ENCODE measurements at places on chromosomes 5 and 9.
A peak's percentile ranks its signal among the peaks of the same experiment; 100 is the strongest.

- DNase-seq, result peak; percentile 82
These were observed at the start of gene UBTD2 for GRCh38 chr5:172283020-172283861. Gene UBTD2, minus strand, starts transcription at chr5:172283764. Its CDS starts 99 bp downstream, at chr5:172283665.

DNA sequence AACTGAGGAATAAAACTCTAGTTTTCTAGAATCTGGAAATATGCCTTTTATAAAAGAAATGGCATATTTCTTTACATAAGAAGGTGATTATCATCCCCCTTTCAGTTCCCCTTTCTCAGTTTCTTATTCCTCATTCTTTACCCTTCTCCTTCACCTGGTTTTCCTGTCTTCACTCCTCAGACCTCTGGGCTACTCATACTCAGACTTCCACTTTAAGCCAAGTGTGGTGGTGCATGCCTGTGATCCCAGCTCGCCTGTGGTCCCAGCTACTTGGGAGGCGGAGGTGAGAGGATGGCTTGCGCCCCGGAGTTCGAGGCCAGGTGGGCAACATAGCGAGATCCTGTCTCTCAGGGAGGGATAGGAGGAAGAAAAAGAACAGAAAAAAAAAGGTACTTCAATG lies 57.2 kb downstream of the RANBP6 start:
- DNase-seq, result no peak

- no peak for DNase-seq
These were observed 48.7 kb downstream of the EXD3 start for GRCh38 chr9:137374131-137374845.

GRCh38 chr5:139079225-139079990 lies 118.8 kb downstream of the SIL1 start:
- no peak for DNase-seq

GRCh38 chr5:151674626-151675610 lies 11.8 kb downstream of the SPARC start:
- no peak for DNase-seq

- DNase-seq, result no peak
These were observed 17.2 kb downstream of the NDST1 start for GRCh38 chr5:150525163-150525562.

- DNase-seq, result no peak
These were observed 57.9 kb downstream of the TEX10 start for GRCh38 chr9:100294806-100295205.

DNA sequence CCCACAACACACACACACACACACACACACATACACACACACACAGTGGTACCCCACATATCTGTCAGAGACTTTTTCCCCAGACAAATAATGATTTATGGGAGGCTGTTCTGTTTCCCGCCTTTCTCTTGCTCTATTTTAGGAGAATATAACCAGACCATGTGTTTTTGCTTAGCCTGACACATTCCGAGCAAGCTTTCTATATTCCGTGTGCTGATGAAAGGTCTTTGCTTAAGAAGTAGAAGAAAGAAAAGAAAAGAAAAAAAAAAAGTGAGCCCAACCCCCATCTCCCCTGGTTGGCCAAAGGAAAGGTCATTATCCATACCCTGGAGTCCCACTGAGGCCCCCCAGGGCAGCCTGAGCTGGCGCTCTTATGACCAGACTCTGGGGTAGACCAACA lies 338.6 kb downstream of the SLIT3 start:
- DNase-seq, result no peak

GRCh38 chr9:75148561-75148960 lies 60.2 kb downstream of the OSTF1 start:
- DNase-seq, result peak; percentile 50

GRCh38 chr5:33091571-33092363 lies 349.0 kb upstream of the TARS1 start:
- no peak for DNase-seq

GRCh38 chr5:1343931-1344901 lies 683 bp downstream of the CLPTM1L start:
- DNase-seq, result no peak

DNA sequence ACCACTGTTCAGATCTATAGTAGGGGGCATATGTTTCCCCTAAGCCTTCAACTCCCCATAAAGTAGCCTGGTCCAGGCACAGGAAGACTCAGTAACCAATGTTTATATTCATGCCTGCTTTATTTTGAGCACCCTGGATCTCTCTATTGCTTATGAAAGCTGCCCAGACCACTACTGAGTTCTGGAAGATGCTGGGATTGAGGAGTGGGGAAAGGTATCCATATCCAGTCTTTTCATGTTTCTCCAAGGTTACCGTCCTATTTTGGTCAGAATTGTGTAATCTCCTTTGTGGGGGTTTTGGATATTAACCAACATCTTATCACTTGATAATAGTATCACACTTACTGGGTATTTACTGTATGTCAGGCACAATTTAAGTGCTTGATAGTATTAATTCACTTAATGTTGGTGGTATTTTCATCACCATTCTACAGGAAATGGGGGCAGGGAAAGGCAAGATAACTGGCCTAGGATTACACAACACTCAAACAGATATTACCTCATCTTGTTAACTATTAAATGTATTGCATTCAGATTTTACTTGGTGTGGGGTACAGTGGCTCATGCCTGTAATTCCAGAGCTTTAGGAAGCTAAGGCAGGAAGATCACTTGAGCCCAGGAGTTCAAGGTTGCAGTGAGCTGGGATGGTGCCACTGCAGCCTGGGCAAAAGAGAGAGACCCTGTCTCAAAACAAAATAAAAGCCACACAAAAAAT lies 36.3 kb downstream of the RUSC2 start:
- DNase-seq, result no peak

GRCh38 chr5:22541037-22541436 lies 312.1 kb downstream of the CDH12 start:
- DNase-seq, result no peak

DNA sequence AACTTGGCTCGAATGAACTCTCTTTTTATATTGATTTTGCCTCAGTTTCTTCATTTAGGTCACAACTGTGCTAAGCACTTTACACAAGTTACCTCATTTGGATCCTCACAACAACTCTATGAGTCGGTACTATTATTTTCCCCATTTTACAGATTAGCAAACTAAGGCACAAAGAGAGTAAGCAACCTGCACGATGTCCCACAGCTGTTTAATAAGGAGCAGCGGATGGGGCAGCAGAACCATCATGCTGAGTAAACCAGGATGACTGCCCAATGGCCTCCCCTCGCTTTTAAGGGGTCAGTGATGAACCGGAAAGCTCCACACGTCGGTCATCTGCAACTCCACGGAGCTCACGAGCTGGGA lies 607 bp downstream of the PRELID2 start:
- no peak for DNase-seq

GRCh38 chr5:39717176-39717897 lies 292.6 kb upstream of the DAB2 start:
- no peak for DNase-seq

- DNase-seq, result no peak
These were observed 28.2 kb upstream of the FAM169A start for GRCh38 chr5:74894351-74894750.

DNA sequence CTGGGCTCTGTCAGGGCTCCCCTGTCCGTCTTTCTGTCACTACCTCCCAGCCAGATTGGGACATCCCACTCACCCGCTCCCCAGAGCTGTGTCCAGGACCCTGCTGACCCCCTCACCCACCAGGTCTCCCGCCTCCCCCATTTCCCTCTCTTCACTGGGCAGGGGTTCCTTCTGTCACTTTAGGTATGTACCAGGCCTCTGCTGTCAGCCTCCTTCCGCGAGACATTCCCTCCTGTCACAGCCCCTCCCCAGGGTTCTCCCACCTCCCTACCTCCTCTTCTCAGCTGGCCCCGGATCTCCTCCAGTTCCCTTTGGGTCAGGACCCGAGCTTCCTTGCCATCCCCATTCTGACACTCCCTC lies 488 bp downstream of the POLR1E start:
- no peak for DNase-seq

DNA sequence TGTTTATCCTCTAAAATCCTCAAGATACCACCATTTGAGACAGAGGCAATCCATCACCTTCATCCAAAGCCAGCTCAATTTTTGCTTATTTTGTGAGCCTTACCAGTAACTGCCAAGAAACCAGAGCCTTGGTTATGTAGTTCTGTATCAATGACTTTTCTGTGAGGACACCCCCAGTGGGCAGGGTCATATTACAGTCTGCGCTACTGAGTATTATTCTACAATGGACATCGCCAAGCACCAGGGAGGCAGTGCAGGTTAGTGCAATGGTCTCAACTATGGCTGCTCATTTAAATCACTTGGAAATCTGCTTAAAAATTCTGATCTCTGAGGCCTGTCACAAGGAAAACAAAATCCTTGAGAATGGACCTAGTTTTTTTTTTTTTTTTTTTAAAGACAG lies 90.5 kb upstream of the NIPAL4 start:
- DNase-seq, result no peak

- no peak for DNase-seq
These were observed 16.8 kb downstream of the TRAF2 start for GRCh38 chr9:136903041-136903554.

- DNase-seq, result no peak
These were observed 15.3 kb downstream of the TNFSF15 start for GRCh38 chr9:114790521-114790920.

- DNase-seq, result no peak
These were observed 286.3 kb upstream of the PAPPA start for GRCh38 chr9:115867326-115867725.

GRCh38 chr5:143693651-143694252 lies 118.2 kb upstream of the HMHB1 start:
- DNase-seq, result peak; percentile 30

DNA sequence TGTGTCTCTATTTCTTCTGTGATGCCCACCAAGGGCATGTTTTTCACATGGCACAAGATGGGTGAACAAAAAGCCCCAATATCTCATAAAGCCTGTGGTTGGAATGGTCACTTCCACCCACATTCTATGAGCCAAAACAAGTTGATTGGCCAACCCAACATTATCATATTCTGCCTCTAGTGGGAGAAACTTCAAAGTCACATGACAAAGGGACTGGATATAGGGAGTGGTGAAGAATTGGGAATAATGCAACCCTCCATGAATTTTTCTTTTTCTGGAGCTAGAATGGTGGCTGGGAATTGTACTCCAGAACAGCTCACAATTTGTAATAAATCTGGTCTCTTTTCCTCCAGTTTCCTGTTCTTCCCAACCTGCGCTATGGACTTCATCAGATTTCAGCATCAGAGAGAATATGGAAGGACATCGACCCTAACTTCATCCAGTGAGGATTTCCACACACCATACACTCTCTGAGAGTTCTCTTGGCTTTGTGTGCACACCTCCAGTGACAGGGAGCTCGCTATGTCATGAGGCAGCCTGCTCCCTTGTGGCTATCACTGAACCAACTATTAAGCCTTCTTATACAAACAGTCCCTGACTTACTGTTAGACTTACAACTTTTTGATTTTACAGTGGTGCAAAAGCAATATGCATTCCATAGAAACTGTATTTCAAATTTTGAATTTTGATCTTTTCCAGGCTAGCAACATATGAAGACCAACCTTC lies 12.0 kb upstream of the B4GALT1 start:
- DNase-seq, result no peak

DNA sequence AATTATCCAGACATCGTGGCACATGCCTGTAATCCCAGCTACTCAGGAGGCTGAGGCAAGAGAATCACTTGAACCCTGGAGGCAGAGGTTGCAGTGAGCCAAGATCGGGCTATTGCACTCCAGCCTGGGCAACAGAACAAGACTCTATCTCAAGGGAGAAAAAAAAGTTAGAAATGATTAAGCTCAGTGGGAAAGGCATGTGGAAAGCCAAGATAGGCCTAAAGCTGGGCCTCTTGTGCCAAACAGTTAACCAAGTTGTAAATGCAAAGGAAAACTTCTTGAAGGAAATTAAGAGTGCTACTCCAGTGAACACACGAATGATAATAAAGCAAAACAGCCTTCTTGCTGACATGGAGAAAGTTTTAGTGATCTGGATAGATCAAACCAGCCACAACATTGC lies 43.0 kb downstream of the TBCA start:
- DNase-seq, result no peak

Data from DND-41 (cell line).